ENCODE measurements at places on chromosomes 16 and 17.
A peak's percentile ranks its signal among the peaks of the same experiment; 100 is the strongest.

- DNase-seq, result peak; percentile 16
Observed at GRCh38 chr16:83615141-83615952, 192.4 kb upstream of the HSBP1 start.

- DNase-seq, result no peak
Observed at GRCh38 chr16:61050547-61050946, 985.7 kb downstream of the CDH8 start.

- no peak for DNase-seq
Observed at GRCh38 chr16:49930841-49931240, 74.9 kb upstream of the ZNF423 start.

DNA sequence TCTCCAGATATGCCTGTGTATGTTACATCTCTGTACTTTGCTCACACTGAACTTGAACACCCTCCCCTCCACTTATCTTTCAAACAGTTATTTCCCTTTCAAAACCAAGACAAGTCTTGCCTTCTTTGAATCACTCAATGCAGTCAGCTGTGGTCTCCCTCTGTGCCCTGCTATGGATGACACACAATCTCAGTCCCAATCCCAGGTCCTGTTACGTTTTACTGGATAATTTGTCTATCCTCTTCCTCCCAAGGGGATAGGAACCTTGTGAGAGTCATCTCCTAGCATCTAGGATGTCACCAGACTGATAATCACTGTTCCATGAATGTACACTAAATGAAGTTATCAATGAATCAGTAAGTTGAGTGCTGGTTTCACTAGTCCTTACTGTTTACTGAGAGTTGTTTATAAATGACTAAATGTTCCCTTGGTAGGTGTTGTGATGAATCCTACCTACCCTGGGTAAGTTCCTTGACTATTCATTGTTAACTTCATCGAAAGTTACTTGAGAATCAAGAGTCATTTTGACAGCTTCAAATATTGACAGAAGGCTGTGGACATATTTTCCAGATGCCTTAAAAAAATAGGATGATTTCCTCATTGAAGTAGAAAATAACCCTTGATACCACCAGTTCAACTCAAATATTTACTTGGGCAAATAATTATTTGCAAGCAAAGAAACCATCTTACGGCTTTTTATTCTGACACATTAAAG lies 244.9 kb downstream of the PRKCA start:
- no peak for DNase-seq

- DNase-seq, result no peak
Observed at GRCh38 chr17:11899537-11899942, 97.7 kb downstream of the ZNF18 start.

GRCh38 chr17:19337712-19338023 lies 24.9 kb downstream of the B9D1 start:
- DNase-seq, result no peak

DNA sequence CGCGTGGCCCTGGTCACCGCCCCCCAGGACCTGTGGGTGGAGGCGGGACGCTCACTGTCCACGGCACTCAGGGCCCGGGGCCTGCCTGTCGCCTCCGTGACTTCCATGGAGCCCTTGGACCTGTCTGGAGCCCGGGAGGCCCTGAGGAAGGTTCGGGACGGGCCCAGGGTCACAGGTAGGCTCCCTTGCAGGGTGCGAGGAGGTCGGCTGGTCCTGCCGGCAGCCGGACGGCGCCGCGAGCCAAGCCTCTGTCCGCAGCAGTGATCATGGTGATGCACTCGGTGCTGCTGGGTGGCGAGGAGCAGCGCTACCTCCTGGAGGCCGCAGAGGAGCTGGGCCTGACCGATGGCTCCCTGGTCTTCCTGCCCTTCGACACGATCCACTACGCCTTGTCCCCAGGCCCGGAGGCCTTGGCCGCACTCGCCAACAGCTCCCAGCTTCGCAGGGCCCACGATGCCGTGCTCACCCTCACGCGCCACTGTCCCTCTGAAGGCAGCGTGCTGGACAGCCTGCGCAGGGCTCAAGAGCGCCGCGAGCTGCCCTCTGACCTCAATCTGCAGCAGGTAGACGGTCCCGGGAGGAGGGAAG lies 1.3 kb downstream of the GUCY2D start:
- DNase-seq, result no peak

- DNase-seq, result no peak
Observed at GRCh38 chr17:49452201-49452600, 37.5 kb upstream of the PHB1 start.

DNA sequence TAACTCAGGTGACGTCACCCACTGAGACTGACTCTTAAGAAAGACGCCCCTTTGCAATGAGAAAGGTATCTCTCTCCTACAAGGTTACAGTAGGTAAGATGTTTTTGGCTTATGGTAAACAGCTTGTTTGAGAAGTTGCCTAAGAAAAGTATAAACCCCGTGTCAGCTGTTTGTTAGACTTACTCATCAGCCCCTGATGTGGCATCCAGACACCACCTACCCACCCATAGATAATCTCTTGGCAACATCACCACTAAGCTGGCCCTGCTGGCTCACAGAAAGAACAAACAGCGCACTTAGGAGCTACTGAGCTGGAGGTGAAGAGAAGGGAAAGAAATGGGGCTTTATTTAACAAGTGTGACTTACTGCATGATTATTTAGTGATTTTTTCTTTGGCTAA lies 121.0 kb downstream of the PARN start:
- no peak for DNase-seq

GRCh38 chr16:75590920-75591843 lies 25.0 kb downstream of the GABARAPL2 start:
- DNase-seq, result no peak

DNA sequence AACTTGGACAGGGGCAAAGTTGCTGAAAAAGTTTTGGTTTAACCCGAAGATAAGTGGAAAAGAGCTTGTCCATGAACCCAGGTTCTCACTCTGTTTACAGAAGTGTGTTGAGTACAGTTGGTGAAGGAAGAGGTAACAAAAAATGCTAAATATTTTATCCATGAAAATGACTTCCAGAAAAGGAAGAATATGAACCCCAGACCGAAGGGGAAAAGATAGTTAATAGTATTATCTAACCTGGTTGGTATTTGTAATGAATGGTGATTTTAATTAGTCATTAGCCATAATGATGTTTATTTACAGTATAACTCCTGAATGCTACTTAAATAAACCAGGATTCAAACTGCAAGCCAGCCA lies 574 bp upstream of the TMEM106A start:
- no peak for DNase-seq

Data from NCI-H2029 treated with DMSO at 0.1 percent for 48 hours (cell line).